NCI-H1930 (cell line): ENCODE measurements at places on chromosomes 1 and 21.

DNA sequence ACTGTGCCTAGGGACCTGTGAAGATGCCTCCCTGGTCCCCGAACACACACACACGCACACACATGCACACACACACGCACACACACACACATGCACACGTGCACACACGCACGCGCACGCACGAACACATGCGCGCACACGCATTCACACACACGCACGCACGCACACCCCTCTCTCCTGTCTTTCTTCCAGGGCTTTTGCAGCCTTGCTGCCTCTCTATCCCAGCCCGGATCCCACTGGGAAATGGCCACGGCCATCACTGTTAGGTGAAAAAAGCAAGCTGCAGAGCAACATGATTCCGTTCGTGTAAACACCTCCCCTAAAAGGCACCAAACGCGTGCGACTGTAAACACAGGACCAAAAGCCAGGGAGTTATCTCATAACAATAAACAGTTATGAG lies 39.7 kb downstream of the NKAIN1 start:
- DNase-seq = no peak

GRCh38 chr1:167799747-167800146 lies 78.0 kb downstream of the MPZL1 start:
- DNase-seq = no peak

- DNase-seq = no peak
Measured at GRCh38 chr1:8482979-8483381, 165.1 kb downstream of the SLC45A1 start.

- peak; percentile 33 for DNase-seq
Measured at GRCh38 chr1:25520446-25521061, 22.9 kb upstream of the LDLRAP1 start.

DNA sequence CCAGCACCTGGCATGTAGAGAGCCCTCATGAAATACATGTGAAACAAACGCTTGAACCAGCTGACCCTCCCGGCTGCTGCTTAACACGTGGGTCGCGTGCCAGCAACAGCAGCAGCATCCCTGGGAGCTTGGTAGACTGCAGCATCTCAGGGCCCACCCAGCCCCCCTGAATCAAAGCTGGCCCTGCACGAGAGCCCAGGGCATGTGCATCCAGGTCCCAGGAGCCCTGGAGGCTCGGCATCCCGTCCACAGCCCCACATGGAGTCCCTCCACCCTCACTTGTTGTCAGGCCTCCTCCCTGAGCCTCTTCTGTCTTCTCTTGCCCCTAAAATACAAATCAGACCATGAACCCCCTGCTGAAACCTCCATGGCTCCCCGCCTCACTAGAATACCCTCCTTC lies 123.1 kb downstream of the MATN1 start:
- DNase-seq = no peak

DNA sequence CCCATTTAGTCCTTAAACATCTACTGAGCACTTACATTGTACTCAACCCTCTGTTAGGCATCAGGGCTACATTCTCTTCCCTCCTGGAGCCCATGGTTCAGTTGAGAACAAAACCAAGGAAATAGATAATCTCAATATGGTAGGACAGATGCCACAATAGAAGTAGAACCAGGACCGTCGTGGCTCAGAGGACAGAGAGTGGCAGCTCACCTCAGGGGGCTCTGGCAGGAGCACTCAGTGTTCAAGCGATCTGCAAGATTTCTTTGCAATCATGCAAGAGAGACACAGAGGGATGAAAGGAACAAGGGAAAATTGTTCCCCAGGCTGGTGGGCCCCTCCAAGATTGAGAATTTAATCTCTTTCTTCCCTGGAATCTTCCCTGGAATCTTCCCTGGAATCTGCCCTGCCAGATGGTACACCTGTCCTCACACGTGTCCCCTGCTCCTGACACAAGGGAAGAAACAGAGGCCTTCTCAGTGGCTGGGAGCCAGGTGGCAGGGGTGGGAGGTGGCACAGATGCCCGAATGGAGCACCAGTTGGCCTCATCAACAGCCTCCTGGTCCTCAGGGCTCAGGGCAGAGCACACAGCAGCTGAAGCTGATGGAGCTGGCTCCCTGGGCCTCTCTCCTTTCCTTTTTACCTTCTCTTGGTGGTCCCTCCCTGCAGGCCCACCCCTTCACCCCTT lies 135.4 kb downstream of the PLXNA2 start:
- DNase-seq = no peak

DNA sequence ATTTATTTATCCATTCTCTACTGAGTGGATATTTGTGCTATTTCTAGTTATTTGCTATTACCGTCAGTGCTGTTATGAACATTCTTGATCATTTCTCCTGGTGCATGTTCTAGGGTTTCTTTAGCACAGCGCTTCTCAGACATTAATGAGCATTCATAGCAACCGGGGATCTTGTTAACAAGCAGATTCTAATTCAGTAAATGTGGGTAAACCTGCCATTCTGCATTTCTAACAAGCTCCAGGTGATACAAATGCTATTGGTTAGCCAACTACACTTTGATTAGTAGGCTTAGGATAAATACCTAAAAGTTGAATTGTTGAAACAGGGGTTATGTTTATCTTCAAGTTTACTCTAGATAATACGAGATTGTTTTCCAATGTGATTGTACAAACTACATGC lies 3.3 kb upstream of the DBT start:
- no peak for DNase-seq

DNA sequence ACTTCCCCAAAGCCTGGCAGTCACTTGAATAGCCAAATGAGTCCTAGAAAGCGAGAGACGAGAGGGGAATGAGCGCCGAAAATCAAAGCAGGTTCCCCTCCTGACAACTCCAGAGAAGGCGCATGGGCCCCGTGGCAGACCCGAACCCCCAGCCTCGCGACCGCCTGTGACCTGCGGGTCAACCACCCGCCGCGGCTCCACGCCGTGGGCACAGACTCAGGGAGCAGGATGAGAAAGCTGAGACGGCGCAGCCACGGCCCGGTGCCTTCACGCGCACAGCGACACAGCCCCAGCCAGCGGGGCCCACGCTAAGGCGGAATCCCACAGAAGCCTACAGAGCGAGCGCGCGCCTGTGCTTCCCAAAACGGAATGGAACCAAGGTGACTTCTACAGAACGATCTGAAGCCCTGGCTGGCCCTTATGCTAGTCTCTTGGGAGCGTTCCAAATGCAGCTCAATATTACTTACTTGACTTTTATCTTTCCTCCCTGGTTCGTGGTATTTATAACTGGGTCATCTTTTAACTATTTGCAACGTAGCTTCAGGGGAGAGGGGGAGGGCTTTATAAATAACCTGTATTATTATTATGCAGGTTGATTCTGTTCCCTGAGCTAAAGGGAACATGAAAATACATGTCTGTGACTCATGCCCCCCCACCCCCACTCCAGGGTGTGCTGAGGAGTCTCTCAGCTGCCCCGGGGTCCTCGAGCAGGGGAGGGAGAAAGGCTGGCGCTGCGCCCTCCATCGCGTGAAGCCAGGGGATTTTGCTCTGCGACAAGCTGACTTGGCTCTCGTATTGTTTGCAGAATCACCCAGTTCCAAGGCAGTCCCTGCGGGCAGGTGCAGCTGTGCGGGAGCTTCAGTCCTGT lies 1.7 kb downstream of the TSPEAR start:
- DNase-seq = no peak

DNA sequence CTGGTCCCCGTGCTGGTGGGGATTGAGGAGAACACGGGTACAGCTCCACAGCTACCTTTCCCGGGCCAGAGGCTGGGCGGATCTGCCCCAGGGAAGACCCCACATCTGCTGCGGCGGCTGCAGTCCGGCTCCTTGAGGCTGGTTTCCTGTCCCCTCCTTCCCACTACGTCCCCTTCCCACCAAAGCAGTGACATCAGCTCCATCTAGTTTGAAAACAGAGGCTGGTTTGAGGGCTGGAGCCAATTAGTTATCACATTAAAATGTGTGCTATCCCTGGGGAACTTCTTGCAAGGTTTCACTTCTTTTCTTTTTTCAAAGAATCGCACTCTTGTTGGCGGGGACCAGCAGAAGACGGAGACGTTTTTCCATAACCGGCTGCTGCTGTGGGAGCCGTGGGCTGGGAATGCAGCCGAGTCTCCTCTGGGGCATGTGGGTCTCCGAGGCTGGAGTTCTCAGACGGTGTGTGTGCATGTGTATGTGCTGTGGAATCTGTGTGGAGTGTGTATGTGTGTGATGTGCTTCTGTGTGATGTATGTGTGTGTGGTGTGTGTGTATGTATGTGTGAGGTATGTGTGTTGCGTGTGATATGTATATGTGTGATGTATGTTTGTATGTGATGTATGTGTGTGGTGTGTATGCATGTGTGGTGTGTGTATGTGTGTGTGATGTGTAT lies 8.9 kb upstream of the PCBP3 start:
- no peak for DNase-seq

DNA sequence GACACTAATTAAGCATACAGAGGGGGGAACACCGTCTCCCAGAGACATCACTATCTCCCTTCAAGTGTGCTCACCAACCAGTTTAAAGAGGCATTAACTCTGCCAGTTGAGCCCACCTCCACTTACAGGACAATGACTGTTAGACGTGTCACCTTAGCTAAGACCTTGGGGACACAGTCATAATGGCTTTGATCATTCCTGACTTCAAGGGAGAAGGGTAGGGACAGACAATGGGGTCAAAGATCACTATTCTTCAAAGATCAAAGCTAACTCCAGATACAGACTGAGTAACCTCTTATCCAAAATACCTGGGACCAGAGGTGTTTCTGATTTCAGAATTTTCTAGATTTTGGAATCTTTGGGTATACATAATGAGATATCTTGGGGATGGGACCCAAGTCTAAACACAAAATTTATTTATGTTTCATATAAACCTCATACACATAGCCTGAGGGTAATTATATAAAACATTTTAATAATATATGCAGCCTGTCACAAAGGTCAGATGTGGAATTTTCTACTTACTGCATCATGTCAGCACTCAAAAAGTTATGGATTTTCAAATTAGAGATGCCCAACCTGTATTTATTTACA lies 246.1 kb downstream of the SLC45A1 start:
- no peak for DNase-seq

DNA sequence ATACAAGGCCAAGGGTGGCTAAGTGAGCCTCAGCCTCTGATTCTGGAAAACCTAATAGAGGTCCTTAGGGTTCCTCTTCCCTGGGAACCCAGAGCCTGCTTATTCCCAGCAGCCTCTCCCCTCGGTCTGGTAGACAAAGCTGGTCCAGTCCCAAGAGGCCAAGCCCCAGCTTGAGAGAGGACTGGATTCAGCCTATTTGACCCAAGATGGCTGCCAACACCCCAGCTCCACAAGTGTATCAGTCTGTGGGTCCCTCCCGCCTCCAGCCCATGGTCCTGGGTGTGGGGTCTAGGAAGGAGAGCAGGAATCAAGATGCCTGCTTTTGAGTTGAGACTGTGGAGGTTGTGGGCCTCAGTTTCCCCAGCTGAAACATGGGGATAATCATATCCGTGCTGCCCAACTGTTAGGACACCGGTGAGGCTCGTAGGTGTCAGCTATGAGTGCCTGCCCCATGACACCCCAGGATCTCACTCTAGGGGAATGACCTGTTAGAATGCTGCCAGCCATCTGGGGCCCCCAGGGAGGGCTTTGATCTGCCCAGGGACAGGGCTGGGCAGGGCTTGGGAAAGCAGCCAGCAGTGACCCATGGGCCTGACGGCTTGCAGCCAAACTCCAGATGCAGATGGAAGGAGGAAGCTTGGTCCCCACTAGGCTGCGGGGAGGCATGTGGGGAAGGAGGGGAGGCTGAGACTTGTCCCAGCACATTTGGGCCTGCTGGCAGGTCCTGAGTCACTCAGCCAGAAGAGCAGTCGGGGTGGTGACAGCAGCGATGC lies 45.4 kb downstream of the NUAK2 start:
- DNase-seq = no peak

GRCh38 chr1:157161901-157162300 lies 23.7 kb upstream of the ETV3 start:
- no peak for DNase-seq

DNA sequence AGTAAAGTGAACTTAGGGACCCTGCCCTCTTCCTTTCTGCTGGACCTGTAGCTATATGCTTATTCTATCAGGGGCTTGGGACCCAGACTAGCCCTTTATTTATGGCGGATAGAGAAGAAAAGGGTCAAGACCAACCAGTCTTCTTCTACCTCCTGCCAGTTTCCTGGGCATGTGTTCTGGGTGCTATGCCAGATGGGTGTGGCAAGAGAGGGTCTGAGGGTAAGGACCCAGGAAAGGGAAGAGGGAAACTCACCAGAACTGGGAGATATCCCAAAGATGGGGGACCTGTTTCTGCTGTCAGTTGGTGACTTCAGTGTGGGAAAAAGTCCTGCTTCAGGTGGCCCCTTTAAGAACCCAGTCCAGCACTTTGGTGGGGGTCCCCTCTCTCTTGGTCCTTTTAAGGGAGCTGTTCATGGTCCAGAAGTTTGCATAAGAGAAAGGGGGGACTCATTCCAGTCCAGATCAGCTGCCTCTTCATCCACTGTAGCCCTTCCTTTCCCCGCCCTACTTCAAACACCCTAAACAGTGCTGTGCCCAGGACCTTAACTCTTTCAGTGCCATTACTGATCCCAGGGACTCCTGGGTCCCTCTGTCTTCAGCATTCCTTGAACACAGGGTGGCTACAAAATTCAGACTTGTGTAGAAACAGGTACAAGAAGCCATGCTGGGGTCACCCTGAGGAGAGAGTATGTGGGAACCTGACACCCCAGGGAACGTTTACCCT lies 18.4 kb downstream of the SSR2 start:
- no peak for DNase-seq

- no peak for DNase-seq
Measured at GRCh38 chr1:39925721-39926342, 24.1 kb upstream of the MYCL start.

DNA sequence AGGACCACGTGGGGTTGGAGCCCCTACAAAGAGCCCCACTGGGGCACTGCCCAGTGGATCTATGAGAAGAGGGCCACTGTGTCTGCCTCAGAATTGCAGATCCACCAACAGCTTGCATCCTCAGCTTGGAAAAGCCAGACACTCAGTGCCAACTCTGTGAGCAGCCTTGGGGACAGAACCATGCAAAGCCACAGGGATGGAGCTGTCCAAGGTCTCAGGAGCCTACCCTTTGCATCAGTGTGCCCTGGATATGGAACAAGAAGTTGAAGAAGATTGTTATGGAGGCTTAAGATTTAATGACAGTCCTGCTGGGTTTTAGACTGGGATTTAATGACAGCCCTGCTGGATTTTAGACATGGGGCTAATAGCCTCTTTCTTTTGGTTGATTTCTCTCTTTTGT lies 1670.9 kb downstream of the PLA2G4A start:
- no peak for DNase-seq

DNA sequence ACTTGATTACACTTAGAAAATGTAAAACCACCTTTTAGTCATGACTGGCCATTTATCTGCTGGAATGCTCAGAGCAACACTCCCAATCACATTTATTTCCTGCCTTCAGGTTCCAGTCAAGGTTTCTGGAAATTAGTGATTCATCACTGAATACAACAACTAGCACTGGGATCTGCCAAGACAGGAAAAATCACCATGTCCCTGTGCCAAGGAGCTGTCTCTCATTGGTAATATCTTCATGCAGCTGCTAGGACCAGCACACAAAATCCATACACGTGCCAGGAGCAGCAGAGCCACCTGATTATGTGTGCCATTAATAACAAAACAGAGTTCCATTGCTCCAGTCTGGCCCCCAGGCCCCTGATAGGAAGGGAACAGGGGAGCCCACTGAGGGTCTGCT lies 194.6 kb downstream of the TNR start:
- DNase-seq = no peak
